NCI-H524 treated with DMSO at 0.1 percent for 48 hours (cell line): ENCODE measurements at places on chromosomes 11 and 22.

DNA sequence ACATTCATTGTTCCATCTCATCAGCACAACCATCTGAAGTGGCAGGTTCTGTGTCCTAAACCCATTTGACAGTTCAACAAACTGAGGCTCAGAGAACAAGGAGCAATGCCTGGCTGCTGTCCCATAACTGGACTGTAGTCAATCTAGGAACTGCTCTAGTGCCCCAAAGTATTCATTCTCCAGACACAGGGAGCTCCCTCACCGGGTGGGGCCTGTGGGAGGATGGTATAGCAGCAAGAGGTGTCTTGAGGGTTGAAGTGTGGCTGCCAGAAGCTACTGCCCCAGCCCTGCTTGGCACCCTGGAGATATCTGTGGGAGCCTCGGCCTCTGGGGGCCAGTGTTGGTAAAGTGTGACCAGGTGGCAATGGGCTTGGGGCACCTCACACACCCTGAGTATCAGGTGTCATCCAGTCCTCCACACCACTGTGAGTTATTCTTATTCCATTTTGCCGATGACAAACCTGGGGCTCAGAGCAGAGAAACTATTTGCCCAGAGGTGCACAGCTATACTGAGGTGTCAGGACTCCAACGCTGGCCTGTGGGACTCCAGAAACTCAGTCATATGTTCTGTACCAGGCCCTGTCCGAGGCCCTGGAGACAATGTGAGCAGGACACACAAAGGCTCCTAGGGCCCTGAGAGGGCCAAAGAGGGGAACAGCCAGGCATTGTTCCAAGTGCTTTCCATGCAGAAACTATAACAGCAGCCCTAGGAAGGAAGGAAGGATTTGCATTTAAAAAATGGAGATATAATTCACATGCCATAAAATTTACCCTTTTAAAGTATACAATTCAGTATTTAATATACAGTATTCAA, 46.0 kb upstream of the KLHL35 start:
- no peak for DNase-seq

GRCh38 chr11:76665172-76665571, 5.4 kb downstream of the LRRC32 start:
- DNase-seq, result no peak

DNA sequence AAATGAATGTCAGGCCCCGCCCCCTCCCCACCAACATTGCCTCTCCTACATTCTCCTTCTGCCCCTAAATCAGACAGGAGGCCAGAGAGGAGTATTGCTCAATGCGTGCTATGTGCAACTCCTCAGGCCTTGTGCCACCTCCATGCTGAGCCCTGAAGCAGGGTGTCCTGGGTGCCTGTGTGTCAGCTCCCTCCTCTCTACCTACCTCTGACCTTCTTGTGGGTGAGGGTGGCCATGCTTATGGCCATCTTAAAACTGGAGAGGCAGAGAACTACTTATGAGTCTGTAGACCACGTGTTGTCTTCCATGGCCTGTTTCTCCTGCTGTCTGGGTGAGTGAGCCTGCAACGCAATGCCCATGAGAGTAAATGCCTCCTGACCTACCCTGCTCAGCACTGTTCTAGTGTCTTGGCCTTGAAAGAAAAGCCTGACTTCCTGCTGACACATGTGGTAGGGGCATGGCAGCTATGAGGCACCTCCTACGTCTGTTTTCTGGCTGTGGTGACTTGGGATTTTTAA, 10.5 kb downstream of the MCAM start:
- no peak for DNase-seq

- no peak for DNase-seq
Observed at GRCh38 chr11:122816761-122817520, 21.4 kb upstream of the CRTAM start.

- DNase-seq, result no peak
Observed at GRCh38 chr22:36863979-36864378, 3.2 kb downstream of the NCF4 start.

- DNase-seq, result no peak
Observed at GRCh38 chr11:61482513-61482912, 26.0 kb upstream of the LRRC10B start.

DNA sequence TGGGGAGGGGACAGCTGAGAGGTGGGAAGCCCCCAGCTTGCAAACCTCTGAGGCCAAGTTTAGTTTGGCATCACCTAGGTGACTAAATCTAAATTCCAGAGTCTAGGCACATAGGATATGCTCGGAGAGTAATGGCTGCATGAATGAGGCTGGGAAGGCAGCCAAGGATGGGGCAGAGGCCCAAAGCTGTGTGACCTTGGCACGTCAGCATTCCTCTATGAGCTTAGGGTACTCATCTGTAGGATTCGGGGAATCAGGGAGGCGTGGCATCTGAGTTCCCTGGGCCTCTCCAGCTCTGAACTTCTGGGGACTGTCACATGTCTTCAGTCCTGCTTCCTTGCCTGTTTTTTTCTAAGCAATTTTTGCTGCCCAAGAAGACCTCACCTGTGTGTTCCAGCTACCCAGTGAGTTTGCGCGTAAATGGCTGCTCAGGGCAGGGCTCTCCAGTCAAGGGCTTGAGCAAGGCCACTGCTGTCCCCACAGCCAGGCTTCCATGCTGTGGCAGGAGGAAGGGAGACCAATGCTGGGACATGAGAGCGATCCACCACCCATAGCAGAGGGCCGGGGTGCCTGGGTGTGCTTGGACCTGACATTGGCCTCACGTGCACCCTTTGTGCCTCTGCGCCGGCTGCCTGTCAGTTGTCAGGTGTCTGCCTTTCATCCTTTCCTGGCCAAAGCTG, 13.9 kb downstream of the DAGLA start:
- DNase-seq, result no peak

- DNase-seq, result no peak
Observed at GRCh38 chr11:12581923-12582322, 92.3 kb upstream of the TEAD1 start.

GRCh38 chr11:27012234-27012921, 18.5 kb downstream of the FIBIN start:
- no peak for DNase-seq

GRCh38 chr11:108032800-108033199, 24.1 kb downstream of the CUL5 start:
- no peak for DNase-seq

DNA sequence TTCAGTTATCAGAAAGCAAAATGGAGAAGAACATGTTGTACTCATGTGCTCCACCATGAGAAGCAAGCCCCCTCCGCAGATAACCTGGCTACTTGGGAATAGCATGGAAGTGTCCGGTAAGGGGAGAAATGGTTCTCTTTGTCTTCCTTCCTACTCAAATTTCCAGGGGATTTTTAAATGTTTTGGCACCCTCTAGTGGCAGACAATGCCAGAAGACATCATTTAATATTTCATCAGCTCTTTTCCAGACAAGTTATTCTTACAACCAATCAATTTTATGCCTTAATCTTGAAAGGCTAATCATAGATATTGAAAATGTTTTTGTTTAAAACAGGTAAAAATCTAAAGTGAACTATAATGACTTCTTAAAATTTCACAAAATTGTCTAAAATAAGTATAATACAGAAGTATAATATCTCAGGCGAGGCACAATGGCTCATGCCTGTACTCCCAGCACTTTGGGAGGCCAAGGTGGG, 15.7 kb downstream of the CRTAM start:
- peak; percentile 27 for DNase-seq

DNA sequence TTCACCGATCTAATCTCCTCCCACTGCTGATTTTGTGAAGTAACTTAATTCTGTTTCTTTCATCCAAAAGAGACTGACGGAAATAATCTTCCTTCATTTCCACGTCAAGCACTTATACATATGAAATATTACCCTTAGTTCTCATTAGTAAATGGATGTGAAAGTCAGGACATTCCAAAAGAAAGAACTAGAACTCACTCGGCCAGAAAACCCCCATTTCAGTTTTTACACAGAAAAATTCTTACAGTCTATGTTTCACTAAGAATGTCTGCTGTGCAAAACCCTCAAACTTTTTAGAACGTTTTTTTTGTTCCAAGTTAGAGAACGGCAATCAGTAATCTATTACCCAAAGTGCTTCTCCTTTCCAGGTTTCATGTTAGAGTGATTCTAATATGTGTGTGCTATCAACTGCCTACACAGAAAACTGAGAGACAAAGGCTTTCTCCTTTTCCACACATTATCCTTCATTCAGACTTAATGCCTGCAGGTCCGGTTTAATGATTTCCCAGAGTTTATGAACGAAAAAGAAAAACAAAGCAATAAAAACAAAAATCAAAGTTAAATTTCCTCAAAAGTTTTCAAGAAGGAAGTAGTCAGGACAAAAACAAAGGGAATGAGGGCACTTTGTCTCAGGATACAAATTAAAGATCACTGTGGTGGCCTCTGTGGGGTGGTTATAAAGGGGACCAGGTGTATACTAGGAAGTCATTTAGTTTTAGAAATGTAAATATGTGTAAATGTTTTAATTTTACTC, 11.3 kb upstream of the SESN3 start:
- no peak for DNase-seq

DNA sequence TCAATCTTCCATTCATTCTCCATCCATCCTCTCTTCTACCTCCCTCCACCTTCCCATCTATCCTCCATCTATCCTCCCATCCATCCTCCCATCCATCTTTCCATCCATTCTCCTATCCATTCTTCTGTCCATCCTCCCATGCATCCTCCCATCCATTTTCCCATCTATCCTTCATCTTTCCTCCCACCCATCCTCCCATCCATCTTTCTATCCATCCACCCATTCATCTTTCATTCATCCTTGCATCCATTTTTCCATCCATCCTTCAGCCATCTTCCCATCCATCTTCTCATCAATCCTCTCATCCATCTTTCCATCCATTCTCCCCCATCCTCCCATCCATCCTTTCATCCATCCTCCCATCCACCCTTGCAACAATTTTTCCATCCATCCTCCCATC, 27.5 kb downstream of the IGLL1 start:
- no peak for DNase-seq

DNA sequence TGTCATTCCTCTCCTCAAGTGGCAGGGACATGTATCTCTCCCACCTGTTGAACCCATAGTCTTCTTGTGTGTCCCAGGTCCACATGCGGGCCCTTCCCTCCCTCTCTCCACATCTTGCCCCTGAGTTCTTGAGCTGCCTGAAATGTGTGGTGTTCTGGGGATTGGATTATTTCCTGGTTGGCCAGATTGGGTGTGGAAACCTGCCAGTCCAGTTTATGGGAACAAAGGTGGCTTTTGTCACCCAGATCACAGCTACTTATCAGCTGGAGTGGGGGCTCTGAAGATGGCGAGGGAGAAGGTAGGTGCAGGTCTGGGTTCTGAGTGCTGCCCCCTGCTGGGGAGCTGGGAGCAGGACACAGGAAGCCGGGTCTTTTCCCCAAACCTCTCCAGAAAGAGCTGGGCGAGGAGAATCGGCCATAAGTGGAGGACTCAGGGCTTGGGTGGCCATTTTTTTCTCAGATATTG, 14.2 kb downstream of the DTX4 start:
- no peak for DNase-seq

GRCh38 chr11:78821371-78822306, 247.0 kb upstream of the NARS2 start:
- no peak for DNase-seq

DNA sequence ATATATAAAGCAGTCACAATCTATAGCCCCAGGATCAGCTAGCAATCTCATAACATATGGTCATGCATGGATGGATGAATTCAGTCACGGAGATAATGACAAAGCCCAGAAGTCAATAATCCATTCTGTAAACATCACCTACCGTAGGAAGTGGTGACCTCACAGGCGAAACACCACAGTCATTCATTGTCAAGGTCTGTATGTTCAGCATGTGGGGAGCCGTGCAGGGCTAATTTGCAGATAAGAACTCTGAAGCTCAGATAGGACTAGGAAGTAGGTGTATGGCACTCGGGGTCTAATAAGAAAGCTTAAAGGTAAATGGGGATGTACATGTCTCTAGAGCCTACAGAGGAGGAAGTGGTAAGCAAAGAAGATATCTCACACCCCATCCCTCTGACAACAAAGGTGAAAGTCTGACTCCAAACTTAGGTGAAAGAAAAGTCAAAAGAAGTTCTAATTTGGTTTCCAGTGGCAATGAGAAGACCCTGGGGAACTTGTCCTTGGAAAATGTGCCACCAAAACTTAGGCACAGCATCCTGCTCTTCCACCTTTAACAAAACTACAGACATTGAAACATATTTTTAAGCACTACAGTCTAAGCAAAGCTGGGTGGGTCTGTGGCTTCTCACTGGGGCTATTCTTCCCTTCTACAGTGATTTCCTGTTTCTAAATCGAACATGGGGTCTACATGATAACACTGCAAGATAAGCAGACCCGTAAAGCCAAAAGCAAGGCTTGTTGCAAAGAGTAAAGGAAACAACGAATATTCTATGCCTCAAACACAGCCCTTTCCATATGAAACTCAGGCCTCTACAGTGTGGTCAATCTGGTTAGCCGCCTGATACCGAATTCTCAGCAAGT, 5.2 kb downstream of the CRTAM start:
- no peak for DNase-seq

GRCh38 chr11:9990221-9990973, 303.6 kb downstream of the SBF2 start:
- no peak for DNase-seq

- DNase-seq, result no peak
Observed at GRCh38 chr11:66363805-66364535, 7.6 kb downstream of the SLC29A2 start.

DNA sequence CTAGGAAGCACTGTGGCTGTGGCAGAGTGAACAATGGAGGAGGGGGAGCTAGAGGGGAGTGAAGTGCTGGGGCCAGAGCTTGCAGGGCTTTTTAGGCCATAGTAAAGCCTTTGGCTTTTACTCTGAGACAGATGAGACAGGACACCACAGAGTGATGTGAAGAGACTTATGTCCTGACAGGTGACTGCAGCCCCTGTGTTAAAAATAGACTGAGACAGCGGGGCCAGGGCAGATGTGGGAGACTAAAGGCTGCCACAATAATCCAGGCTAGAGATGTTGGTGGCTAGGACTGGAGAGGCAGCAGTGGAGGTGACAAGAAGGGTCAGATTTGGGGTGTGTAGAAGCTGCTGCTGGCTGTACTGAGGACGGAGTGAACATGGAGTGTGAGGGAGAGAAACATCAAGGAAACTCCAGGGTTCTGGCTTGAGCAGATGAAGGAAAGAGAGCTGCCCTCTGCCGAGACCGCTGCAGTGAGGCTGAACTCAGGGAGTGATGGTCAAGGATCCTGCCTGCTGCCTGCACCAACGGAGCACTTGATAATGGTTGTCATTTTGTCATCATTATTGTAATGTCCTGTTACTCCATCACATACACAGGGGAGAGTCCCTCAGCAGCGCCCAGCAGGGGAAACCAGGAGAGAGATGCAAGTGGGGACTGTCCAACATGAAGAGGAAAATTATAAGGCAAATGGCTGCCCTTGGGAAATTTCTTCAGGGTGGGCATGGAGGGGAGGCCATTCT, 27.4 kb downstream of the SLC43A1 start:
- no peak for DNase-seq

- no peak for DNase-seq
Observed at GRCh38 chr22:48690583-48691317, 1136.9 kb downstream of the BRD1 start.
